WTC11 (cell line): ENCODE measurements at places on chromosomes 6 and 20. TPM values are rescaled to one million over a fixed set of nuclear protein-coding genes. Genes with fewer than 3 reads are reported as not detected.

- no peak for DNase-seq
Observed at GRCh38 chr6:30895343-30895742, 11.0 kb downstream of the DDR1 start.

GRCh38 chr6:169858293-169858934 lies 107.0 kb downstream of the ERMARD start:
- no peak for DNase-seq

The PTCHD4 gene
- total RNA-seq = 0.69 to 1.6 TPM (median 1.0 TPM) in 3 replicates

DNA sequence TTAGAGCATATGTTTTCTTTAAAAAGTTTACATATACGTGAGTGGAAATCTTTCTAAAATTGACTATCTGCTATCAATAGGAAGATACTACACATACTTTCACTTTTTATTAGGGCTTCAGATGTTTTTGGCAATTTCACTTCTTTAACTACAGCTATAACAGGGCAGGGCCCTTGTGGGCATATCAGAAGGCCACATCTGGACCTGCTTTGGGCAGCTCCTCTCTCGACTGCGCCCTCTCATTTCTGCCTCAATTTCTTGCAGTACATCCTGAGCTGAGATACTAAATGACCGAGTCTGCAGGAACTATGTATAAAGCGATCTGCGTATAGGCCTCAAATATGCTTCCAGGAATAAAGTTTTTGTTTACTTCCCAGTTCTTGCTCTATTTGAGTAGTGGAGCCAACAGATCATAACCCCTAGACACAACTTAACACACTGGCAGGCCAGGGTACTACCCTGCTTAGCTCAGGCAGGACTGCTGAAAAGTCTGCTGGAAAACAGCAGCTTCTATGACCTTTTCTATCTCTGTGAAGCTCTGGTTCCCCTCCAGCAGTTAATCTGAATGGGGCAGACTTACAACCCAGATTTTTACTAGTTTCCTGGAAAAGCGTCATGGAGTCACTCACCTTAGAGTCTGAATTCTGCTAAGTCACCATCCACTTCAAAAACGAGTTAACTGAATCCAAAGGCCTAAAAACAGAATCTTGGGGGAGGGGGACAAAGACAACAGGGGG lies 12.7 kb downstream of the GCLC start:
- DNase-seq = no peak

- no peak for DNase-seq
Observed at GRCh38 chr6:108348655-108349349, 53.9 kb downstream of the AFG1L start.

- no peak for DNase-seq
Observed at GRCh38 chr20:59003836-59004492, 3.1 kb downstream of the CTSZ start.

The BPIFB2 gene
- total RNA-seq = 0.09 TPM in 3 replicates
